ENCODE measurements at places on chromosomes 12 and 14.

- no peak for DNase-seq
Measured at GRCh38 chr14:94470311-94470710, 5.7 kb downstream of the SERPINA9 start.

DNA sequence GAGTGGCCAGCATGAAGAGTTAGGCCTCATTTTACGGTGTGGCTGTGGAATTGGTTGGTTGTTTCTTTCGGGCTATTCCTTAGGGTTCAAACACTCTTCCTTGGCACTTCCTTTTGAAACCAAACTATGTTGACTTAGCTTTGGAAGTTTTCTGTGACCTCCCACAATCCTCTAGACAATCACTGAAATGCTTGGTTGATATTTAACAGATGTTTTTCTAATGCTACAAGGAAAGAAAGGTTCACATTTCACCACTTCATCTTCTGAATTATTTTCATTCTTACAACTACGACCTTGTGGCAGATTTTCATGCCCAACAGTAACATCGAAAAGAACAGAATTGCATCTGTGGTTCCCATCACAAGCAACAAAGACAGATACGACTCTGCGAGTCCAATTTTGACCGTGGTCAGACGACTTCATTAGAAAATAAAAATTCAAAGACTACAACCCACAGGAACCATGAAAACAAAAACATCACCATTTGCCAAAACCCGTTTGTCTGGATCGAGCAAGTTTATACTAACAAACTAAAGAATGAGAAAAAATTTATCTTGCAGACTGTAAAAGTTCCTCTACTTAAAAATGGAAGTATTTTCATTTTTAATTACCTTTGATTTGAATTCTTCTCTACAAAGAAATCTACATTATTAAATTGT lies 16.9 kb downstream of the PRKAB1 start:
- DNase-seq: peak; percentile 8

DNA sequence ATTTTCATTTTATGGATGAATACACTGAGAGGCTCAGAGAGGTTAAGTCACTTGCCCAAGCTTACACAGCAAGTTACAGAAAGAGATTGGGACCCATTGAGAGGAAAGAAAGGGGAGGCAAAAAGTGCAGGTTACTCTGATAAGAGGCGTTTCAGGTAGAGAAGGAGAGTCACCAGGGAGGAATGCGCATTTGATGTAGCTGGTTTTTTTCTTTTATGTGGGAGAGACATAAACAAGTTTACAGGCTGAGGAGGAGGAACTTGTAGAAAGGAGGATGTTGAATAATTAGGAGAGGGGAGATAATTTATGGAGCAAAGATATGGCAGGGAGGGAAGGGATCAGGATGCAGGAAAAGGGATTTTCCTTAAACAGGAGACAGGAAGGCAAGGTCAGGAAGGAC lies 297.0 kb downstream of the PCNX1 start:
- DNase-seq: no peak

DNA sequence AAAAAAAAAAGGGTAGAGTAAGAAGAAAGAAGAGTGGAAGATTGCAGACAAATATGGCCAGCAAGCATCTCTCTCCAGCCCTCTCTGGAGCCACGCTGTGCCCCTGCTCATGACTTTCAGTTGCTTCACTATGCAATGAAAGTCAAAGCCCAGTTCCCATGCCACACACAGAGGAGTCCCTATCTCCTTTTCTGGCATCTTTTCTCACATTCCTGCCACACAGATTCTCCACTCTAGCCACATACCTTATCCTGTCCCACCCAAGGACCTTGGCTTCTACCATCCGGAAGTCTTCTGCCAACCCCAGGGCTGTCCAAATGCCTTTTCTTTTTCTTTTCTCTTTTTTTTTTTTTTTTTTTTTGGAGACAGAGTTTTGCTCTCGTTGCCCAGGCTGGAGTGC lies 39.3 kb upstream of the CAPRIN2 start:
- peak; percentile 16 for DNase-seq

- DNase-seq: no peak
Measured at GRCh38 chr14:55298500-55298822, 27.2 kb downstream of the FBXO34 start.

GRCh38 chr14:51725061-51725460 lies 73.4 kb downstream of the FRMD6 start:
- DNase-seq: no peak

GRCh38 chr12:118187751-118188435 lies 52.0 kb downstream of the PEBP1 start:
- DNase-seq: no peak

DNA sequence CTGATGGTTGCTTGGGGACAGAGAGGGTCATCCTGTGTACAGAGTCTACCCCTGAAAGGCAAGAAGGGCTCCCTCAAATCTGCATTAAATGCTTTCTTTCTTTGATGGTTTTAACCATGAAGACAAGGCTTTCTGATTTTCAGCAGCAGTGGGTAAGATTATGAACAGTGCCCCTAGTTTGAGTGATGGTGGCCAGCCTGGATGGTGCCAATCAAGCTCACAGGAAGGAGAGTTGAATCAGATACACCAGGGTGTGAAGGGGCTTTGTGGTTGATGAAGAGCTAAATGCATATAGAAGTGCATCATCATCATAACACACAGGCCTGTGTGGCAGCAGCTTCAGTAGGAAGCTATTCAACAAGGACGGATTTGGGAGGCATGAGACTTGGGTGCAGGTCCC lies 5.7 kb downstream of the KRT85 start:
- DNase-seq: no peak

GRCh38 chr12:57187222-57188089 lies 29.1 kb upstream of the NXPH4 start:
- no peak for DNase-seq

GRCh38 chr14:88515499-88516221 lies 39.1 kb downstream of the PTPN21 start:
- no peak for DNase-seq

Data from fibroblast of skin of back (primary cell).